ENCODE measurements at places on chromosomes 16 and 17. TPM values are rescaled to one million over a fixed set of nuclear protein-coding genes. Genes with fewer than 3 reads are reported as not detected.

The RNF112 gene
- 0.45 TPM for total RNA-seq

The UBN1 gene
- total RNA-seq: 26.4 TPM

The TPSB2 gene
- total RNA-seq: not detected

The PRAC2 gene
- total RNA-seq: not detected

The CCDC40 gene
- 4.5 TPM for total RNA-seq

The AATK gene
- total RNA-seq: 0.48 TPM

All from A549 treated with CpdA at 1 μM for 4 hours (cell line).